Head of caudate nucleus (tissue), 42 donors: ENCODE measurements at places on chromosomes 12 and 14.
A peak's percentile ranks its signal among the peaks of the same experiment; 100 is the strongest.

- no peak for DNase-seq
Measured at GRCh38 chr12:116165036-116165425, 112.5 kb downstream of the MED13L start.

GRCh38 chr12:52311285-52311648 is 9.9 kb downstream of the KRT83 start:
- no peak for DNase-seq

DNA sequence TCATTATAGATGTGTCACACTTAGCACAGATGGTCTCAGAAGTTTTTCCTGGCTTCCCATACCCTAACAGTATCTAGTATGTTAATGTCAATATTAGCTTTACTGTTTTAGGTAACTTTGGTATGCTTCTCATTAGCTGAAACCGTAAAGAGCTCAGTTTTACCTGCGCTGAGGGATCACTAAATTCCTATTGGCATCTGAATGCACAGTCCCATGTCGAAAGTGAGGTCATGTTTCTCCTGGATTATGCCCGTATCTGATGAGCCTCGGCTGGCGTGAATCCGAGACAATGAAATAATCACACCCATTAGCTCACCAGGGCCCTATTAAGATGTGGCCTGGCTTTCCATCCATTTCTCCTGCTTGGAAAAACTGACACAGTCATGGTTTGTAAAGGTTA is 418.2 kb downstream of the ZFP36L1 start:
- no peak for DNase-seq

- DNase-seq, result peak; percentile 20
Measured at GRCh38 chr14:75648066-75648838, 12.4 kb downstream of the ERG28 start.

GRCh38 chr12:47837190-47838171 is 17.8 kb upstream of the HDAC7 start:
- peak; percentile 84 for DNase-seq

- DNase-seq, result peak; percentile 18
Measured at GRCh38 chr14:65170318-65170717, 68.0 kb upstream of the MAX start.

DNA sequence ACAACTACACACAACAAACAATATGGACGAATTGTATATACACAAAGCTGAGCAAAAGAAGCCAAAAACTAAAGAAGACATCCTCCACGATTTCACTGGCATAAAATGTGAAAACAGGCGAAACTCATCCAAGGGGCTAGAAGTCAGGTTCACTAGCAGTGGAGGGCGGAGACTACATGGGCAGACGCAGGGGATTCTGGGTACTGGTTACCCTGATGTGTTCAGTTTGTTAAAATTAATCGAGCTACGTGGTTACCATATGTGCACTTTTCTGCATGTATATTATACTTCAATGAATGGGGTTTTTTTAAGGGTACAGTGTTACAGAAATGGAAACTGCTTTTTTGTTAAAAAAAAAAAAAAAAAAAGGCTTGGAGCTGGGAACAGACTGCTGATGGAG is 12.3 kb downstream of the KDM2B start:
- no peak for DNase-seq

DNA sequence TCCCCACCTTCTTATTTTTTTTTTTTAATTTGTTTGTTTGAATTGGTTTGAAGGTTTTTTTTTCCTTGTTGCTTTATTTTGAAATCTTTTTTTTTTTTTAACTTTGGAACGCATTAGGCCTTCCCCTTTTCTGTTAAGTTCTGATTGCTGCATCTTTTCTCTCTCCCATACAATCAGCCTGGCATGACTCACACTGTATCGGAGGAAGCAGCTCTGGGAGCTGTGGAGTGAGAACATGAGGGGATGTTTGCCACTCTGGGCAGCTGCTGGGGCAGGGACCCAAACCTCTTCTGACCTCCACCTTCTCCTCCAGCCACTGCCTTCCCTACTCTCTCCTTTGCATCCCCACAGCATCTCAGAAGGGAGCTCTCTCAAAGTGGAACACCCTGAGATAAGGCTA is 160.3 kb upstream of the FKBP4 start:
- DNase-seq, result no peak
